ENCODE measurements at places on chromosomes 3 and 15. TPM values are rescaled to one million over a fixed set of nuclear protein-coding genes. Genes with fewer than 3 reads are reported as not detected.

SIDT1 gene
- 1.3 TPM for polyA plus RNA-seq

GRCh38 chr15:72554471-72555425 is 80.6 kb downstream of the ARIH1 start:
- no peak for DNase-seq

- DNase-seq = no peak
Observed at GRCh38 chr3:72353236-72354128, 494.8 kb downstream of the SHQ1 start.

DNA sequence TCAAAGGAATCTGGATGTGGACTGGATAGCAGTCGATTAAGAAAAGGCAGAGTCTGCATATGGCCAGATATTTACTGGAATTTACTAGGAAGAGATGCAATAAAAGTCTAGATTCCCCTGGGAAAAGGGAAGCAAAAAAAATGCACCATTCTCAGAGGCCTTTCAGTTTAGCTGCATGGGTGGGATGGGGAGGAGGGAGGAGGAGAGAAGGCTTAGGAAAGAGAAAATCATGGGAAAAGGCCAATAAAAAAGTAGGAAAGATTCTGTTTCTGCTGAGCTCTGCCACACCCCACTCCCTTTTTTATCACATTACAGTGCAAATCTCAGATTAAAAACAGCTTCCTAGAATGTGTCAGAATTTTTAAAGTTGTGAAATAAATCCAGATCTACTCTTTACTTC is 103.6 kb downstream of the ADAMTS9 start:
- DNase-seq = no peak

DNA sequence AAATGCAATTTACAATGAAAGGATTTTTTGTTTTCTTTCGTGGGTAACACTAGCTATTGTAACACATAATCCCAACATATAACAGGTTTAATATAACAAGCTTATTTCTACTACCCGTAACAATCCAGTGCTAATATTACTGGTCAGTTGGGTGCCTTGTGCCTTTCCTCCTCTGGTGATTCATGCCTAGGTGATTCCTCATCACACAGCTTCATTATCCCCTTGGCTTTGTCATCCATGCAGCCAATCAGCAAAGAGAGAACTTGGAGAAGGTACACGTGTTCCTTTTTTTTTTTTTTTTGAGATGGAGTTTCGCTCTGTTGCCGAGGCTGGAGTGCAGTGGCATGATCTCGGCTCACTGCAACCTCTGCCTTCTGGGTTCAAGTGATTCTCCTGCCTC is 30.7 kb downstream of the CHST14 start:
- DNase-seq = no peak

DNA sequence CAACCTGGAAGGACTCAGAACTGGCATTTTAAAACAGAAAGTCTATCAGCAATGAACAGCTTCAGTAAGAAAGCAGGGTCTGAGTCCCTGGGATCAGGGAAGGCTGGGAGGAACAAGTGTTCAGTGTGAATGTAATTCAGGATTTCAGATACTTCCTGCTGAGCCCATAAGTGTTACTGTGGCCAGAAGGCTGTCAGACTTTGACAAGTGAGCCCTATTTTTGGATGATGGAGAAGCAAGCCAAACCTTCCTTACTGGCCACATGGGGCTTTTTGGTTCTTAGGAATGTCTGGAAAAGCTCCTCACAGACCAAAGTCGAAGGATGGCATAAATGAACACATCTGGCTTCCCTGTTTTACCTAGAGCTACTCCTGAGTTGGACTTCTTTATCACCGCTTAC is 157.2 kb downstream of the BBX start:
- DNase-seq = no peak

TM6SF1 gene
- 3.4 TPM for polyA plus RNA-seq

TMC3 gene
- not detected for polyA plus RNA-seq

- no peak for DNase-seq
Observed at GRCh38 chr3:46905661-46906451, 28.3 kb downstream of the PTH1R start.

- no peak for DNase-seq
Observed at GRCh38 chr3:34284959-34285826, 486.8 kb downstream of the PDCD6IP start.

GRCh38 chr3:102074946-102075345 is 225.6 kb downstream of the NFKBIZ start:
- no peak for DNase-seq

ADPGK gene
- polyA plus RNA-seq = 25.5 TPM

GRCh38 chr3:47261301-47261700 is 21.3 kb downstream of the KIF9 start:
- no peak for DNase-seq

GRCh38 chr3:19147905-19148767 is at the start of gene KCNH8:
Gene KCNH8, plus strand, starts transcription at chr3:19148510. Its CDS starts 210 bp downstream, at chr3:19148720.
- DNase-seq = peak; percentile 7

- DNase-seq = no peak
Observed at GRCh38 chr3:196889844-196890708, 22.4 kb downstream of the SENP5 start.

GRCh38 chr15:64111679-64112050 is 15.9 kb downstream of the SNX1 start:
- DNase-seq = no peak

CASR gene
- polyA plus RNA-seq = 1.5 TPM

CHRM5 gene
- polyA plus RNA-seq = not detected

DNA sequence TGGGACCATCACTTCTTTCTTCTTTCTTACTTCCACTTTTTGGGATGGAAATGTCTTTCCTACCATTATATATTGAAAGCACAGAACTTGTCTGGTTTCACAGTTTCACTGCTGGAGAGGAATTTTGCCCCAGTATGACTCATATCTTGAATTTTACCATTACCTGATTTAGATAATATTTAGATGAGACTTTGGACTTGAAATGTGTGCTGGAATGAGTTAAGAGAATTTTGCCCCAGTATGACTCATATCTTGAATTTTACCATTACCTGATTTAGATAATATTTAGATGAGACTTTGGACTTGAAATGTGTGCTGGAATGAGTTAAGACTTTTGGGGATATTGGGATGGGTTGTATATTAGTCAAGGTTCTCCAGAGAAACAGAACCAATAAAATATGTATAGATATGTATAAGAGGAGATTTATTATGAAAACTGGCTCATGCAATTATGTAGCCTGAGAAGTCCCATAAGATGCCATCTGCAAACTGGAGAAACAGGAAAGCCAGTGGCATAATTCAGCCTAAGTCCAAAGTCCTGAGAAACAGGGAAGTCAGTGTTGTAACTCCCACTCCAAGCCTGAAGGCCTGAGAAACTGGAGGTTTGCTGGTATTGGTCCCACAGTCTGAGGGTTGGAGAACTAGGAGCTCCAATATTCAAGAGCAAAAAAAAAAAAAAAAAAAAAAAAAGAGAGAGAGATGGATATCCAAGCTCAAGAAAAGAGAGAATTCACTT is 1029.2 kb downstream of the EPHA3 start:
- no peak for DNase-seq

RASGRP1 gene
- polyA plus RNA-seq = 1.1 TPM

IGSF10 gene
- polyA plus RNA-seq = 27.4 TPM

DNA sequence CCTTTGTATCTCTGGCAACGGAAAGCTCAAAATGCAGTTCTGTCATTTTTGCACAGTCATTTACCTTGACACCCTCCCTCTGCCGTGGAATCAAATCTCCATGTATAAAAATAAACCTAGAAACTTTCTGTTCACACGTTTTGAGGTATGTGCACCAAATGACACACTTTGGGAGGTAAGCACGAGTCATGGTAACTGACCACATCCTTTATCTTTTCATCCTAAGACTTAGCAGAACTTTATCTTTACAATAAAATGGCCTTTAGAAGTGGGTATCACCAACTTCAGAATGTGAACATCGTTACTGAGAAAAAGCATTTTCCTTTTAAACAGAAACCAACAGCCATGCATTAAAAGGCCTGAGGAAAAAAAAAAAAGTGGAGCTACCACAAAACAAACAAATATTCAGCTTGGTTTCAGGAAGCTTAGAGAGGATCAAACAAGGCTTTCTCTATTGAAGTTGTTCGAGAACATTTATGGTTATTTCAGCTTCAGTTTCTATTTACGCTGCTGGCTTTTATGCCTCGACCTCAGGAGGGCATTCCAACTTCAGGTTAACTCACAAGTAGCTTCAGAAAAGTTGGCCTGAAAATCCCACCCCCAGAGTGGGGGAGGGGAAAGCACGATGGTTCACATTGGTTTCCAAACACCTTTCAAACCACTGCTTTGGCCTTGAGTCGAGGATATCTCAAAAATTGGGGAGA is 171.1 kb upstream of the ICE2 start:
- no peak for DNase-seq

TRAT1 gene
- 0.73 TPM for polyA plus RNA-seq

RLBP1 gene
- polyA plus RNA-seq = not detected

DNA sequence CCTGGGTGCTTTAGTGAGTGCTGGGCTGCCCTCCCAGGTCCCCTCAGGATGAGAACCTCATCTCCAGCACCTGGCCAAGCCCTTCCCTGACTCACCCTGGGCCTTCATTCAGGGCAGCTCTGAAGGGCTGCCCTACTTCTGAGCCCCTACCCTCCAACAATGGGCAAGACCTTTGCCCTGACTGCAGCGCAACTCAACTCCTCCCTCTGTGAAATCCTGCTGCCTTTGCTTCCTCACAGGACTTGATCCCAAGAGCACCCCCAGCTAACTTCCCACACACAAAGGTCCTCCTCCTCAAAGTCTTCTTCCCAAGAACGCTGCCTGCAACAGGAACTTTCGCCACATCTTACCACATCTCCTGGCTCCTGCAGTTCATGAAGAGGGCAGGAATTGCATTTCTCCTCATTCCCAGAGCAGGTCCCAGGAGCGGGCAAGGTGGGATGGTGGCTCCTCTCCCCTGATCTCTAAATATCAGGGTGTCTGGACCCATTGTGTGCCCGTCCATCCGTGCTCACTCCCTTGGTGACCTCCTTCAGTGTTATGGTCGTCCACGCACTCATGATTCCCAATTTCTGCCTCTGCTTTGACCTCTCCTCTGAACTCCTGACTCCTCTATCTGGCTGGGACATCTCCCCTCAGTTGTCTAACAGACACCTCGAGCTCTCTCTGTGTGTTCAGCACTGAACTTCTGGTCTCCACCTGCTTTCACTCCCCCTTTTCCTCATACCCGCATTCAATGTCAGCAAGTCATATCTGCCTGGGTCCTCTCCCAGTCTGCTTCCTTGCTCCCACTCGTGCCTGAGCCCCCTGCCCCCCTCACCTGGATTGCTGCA is 4.5 kb upstream of the SSUH2 start:
- DNase-seq = no peak

RPP25 gene
- 17.3 TPM for polyA plus RNA-seq

- no peak for DNase-seq
Observed at GRCh38 chr3:128761392-128761791, 35.4 kb downstream of the RAB7A start.

DNA sequence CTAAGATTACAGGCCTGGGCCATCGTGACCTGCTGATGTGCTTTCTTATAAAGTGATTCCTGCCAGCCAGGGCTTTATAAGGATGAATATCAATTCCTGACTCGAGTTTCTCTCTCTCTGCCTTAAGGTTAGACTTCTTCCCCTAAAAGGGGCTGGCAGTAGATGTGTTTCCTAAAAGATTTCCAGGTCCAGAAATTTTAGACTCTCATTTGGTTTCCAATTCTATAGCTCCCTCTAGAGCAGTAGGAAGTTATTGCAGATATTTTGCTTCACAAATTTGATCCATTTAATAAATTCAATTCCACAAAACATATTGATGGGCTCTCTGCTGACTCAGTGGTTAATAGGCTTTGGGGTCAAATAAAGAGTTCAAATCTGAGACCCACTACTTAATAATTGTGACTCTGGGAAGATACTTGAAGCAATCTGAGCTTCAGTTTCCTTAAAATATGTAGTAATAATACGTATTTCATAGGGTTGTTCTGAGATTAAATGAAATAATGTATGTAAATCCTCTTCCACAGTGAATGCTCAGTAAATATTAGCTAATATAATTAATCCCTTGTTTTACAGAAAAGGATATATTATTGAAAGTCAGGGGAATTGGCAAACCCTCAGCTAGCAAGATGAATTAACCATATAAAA is 2.1 kb downstream of the TRIM69 start:
- DNase-seq = no peak

- DNase-seq = no peak
Observed at GRCh38 chr15:26729581-26729980, 43.3 kb downstream of the GABRB3 start.

CHL1 gene
- polyA plus RNA-seq = 35.7 TPM

GRCh38 chr3:152865668-152866245 is 30.8 kb downstream of the P2RY1 start:
- no peak for DNase-seq

SOX14 gene
- polyA plus RNA-seq = not detected

DNA sequence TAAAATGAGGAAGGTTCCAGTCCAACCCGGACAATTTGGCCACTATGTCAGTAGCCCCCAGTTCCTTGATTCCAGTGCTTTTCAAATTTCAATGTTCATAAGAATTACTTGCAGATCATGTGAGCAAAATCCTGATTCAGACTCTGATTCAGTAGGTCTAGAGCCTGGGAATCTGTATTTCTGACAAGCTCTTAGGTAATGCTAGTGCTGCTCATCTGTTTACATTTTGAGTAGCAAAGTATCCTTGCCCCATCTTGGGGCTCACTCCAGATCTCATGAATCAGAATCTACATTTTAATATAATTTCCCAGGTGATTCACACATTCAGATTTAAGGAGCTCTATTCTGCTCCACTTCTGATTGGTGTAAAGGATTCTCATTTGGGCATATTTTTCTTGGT is 142.0 kb downstream of the NAALADL2 start:
- no peak for DNase-seq

SLCO3A1 gene
- 18.9 TPM for polyA plus RNA-seq

- DNase-seq = no peak
Observed at GRCh38 chr3:70981231-70981880, 602.2 kb downstream of the FOXP1 start.

DNA sequence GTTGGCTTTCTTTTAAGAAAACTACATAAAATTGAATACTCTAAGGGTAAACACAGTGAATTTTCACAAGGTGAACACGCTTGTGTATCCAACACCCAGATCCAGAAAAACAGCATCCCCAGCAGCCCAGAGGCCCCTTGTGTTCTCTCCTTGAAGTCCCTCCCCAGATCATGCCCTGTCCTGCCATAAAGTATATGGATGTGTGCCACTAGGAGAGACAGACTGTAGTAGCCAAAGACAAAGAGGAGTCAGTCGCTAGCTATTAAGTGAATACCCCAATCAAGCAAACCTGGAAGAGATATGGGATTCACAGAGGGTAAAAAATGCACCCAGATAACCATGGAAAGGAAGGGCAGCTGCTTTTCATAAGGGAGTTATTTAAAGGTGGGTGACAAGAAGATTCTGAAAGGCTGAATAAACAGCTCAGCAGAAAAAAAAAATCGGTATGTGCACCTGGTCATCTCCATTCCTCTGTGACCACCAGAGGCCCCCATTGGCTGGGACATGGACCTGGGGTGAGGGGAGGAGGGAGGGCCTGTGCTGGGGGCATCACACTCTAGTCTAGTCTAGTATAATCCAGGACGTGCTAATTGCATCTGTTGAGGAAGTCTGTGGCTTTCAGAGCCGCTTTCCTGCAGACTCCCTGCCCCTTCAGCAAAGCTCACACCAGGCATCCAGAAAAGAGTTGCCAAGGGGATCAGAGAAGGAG is 167.3 kb upstream of the NDN start:
- DNase-seq = no peak
